Fibroblast of skin of abdomen (primary cell): ENCODE measurements at places on chromosomes 3 and 15.

DNA sequence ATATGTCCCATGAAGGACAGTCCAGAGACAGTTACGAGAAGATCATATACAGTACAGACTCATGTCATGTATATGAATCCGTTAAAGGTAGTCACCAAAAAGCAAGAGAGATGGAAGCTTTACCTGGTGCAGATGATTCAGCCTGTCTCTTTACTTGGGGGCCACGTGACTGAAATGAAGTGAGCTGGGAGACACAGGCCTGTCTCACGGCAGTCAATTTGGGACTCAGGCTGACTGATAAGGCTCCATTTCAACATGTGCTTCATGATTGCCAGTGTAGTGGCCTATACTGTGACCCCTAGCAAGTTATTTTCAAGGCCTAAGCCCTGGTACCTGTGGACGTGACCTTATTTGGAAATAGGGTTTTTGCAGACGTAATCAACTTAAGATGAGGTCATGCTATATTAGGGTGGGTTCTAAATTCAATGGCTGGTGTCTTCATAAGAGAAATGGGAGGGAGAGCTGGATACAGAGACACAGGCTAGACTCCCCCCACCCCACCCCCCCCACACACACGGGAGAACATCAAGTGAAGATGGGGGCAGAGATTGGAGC is 3.0 kb upstream of the PROK2 start:
- DNase-seq = no peak

DNA sequence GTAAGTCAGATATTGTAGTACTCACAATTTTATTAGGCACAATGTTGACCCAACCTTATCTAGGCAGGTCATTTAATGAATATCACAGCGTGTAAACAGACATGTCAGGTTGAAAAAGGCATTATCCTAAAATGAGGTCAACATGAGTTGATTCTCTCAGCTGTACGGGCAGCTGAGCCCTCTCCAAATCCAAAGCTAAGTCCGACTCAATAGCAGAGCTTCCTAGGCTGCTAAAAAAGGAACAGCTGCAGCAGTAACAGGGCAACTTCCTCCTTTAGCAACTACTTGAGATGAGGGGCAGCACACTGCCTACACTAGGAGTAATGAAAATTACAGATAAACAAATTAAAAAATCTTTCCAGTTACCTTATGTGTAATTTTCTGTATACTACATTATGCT is 189.2 kb downstream of the CADM2 start:
- DNase-seq = no peak

DNA sequence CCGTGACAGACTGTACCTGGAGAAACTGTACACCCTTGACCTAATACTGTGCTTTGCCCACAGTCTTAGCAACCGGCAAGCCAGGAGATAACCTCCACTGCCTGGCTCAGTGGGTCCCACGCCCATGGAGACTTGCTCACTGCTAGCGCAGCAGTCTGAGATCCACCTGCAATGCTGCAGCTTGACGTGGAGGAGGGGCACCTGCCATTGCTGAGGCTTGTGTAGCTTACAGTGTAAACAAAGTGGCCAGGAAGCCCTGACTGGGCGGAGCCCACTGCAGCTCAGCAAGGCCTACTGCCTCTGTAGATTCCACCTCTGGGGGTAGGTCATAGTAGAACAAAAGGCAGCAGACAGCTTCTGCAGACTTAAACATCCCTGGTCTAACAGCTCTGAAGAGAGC is 189.3 kb downstream of the EDEM1 start:
- no peak for DNase-seq

GRCh38 chr15:70024521-70024920 is 73.2 kb downstream of the TLE3 start:
- no peak for DNase-seq

- no peak for DNase-seq
These were observed 2.9 kb upstream of the CFAP92 start for GRCh38 chr3:128996726-128997125.

DNA sequence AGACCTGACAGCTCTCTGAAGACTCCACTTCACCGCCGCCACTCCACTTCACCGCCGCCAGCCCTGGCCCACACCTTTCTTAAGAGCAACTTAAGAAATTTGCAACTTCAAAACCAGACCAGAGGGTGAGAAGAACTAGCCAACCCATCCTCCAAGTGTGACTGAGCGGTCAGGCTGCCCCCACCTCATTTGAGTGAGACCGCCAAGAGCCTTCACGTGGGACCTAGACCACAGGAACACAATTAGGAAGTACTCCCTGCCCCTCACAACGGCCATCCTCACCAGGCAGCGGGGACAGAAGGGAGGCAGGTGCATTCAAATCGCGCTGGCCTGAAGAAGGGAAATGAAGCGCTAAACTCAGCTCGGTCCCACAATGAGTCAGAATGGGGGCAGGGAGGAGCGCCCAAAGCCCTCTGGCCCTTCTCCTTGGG is 156.8 kb upstream of the BCL6 start:
- DNase-seq = no peak

- no peak for DNase-seq
These were observed 302.5 kb downstream of the OCA2 start for GRCh38 chr15:27796405-27797320.

DNA sequence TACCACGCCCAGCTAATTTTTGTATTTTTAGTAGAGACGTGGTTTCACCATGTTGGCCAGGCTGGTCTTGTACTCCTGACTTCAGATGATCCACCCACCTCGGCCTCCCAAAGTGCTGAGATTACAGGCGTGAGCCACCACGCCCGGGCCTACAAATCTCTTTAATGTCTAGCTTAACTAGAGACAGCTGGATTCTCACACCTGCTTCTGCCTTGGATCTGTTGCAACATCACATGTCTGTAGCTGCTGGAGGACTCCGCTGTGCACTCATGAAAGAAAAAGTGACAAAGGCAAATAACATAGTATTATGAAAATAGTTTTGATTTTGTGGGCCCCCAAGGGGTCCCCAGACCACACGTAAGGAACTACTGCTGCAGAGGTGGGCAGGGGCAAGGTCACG is 85.9 kb downstream of the NCEH1 start:
- no peak for DNase-seq

- peak; percentile 4 for DNase-seq
These were observed 152.1 kb downstream of the GABRB3 start for GRCh38 chr15:26620528-26621458.

DNA sequence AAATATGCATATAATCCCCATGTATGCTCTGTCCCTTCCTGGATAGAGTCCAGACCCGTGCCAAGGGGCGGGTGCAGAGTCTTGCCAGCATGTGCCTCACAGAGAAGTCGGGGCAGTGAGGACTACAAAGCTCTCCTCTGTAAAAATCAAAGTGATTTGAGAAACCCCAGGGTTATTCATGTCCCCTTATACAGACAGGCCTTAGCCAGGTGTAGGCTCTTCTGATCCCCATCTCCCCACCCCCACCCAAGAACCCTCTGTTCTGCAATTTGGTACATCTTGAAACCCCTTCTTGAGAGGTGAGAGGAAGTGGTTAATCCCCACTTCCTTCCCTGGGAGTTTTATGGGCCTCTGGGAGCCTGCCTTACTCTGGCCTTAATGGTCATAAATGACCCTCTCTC is 24.7 kb downstream of the TRIM71 start:
- no peak for DNase-seq

- DNase-seq = no peak
These were observed 45.0 kb downstream of the RFTN1 start for GRCh38 chr3:16468336-16469098.

DNA sequence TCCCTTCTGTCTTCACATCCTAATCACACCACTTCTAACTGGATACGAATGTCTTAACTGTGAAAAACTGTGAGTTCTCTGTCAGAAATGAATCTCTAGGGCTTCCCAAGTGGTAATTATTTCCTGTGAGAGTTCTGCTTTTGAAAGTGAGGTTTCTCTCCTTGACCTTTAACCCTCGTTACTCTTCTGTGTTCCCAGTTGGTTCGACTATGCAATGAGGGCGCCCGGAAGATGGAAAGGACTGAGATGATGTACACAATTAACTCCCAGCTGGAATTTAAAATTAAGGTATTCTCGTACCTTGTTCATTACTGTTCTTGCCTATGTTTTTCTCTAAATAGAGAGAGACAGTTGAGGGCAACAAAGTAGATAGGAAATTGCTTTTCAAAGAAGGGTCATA is 96.5 kb downstream of the ARHGEF26 start:
- DNase-seq = no peak

DNA sequence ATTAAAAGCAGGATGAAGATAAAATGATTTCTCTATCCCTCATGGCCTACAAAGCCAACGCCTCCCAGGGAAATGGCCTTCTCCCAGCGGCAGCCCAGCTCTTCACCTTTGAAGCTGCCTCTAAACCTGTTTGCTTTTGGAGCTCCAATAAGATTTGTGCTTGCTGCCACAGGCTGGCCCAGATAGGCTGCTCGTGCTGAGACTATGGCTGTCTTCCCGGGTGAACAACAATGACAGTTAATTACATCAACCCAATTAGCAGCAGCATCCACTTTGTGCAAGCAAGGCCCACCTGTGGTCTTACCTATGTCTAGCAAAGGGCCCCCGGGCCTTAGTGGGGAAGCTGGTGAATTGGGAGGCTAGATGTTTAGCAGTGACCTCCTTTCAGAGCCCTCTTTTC is 179.6 kb downstream of the P3H2 start:
- DNase-seq = no peak

DNA sequence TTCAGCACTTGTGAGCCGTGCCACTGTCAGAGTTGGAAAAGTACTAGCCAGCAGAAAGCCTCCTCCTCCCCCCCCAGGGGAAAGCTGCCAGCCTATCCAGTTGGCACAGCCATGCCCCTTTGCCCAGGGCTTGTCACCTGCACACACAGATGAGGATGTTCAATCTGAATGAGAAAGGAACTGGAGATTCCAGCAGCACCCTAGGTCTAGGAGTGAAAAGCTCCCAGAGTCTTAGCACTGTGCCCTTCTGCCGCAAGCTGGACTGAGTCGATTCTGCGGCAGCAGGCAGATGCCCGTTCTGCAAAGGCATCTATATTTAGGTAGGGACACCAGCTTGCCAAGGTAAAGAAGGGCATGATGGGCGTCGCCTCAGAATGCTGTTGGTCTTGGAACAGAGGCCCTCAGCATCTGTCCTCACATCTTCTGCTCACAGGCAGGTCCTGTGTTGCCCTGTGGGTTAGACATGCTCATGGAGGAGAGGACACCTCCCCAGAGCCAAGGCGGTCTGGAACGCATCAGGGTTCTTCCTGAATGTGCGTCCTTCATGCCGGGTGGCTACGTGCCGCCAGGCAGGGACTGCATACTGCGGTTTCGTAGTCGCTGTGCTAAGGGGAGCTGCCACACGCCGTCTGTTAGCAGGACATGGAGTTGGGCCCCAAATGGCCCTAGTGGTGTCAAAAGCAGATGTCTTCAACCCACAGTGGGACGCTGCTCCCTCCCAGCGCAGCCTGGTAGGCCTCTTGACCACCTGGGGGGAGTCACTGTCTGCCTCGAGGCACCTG is 109.5 kb downstream of the VGLL4 start:
- no peak for DNase-seq
